Spleen (tissue), 13 donors: ENCODE measurements at places on chromosomes 7 and 10. TPM values are rescaled to one million over a fixed set of nuclear protein-coding genes. Genes with fewer than 3 reads are reported as not detected.

GRCh38 chr7:141590666-141591065, 39.5 kb downstream of the AGK start:
- no peak for DNase-seq

- no peak for DNase-seq
Measured at GRCh38 chr7:34761627-34762026, 103.6 kb downstream of the NPSR1 start.

- no peak for DNase-seq
Measured at GRCh38 chr10:77036993-77037734, 600.4 kb downstream of the KCNMA1 start.

DNA sequence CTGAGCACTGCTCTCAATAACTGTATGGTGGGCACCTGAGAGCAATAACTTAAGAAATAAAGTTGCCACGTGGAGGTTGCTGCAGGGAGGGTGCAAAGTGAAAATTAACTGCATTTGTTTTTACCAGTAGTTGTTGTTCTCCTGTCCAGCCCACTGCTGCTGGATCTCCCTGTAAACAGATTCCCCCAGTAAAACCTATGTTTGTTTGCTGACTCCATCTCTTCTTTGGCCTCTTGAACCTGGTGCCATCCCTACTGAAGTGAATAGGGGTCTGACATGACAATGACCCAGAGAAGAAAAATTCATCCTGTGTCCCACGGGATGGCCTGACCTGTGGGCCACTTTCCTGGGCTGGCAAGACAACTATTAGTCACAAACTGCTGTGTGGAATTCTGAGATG, 1.7 kb downstream of the MBL2 start:
- no peak for DNase-seq

CALHM1 gene
- not detected for total RNA-seq

OPN1SW gene
- not detected for total RNA-seq

DNA sequence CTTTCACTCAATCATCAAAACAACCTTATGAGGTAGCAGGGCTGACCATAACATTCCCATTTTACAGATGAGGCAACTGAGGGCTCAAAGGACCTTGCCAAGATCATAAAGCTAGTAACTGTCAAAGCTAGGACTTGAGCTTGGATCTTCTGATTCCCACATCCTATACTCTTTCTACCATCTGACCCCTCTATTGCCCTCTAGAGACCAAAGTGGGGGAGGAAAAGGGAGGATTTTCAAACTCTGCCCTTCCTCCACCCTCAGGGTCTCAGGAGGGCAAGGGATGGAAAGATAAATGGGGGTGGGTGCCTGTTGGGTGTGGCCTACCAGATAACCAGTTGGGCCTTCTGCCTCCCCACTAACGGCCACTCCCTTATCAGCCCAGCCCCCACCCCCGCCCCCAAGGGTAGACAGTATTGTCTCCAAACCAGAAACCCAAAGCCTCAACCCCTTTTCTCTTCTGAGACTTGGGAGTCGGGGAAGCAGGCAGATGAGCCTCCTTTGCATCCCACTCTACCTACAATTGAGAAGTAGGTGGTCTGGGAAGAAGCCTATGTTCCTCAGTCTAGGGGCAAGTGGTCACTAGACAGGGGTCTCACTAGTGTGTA, 7.9 kb downstream of the LDB1 start:
- DNase-seq = no peak

WNT8B gene
- not detected for total RNA-seq

DNA sequence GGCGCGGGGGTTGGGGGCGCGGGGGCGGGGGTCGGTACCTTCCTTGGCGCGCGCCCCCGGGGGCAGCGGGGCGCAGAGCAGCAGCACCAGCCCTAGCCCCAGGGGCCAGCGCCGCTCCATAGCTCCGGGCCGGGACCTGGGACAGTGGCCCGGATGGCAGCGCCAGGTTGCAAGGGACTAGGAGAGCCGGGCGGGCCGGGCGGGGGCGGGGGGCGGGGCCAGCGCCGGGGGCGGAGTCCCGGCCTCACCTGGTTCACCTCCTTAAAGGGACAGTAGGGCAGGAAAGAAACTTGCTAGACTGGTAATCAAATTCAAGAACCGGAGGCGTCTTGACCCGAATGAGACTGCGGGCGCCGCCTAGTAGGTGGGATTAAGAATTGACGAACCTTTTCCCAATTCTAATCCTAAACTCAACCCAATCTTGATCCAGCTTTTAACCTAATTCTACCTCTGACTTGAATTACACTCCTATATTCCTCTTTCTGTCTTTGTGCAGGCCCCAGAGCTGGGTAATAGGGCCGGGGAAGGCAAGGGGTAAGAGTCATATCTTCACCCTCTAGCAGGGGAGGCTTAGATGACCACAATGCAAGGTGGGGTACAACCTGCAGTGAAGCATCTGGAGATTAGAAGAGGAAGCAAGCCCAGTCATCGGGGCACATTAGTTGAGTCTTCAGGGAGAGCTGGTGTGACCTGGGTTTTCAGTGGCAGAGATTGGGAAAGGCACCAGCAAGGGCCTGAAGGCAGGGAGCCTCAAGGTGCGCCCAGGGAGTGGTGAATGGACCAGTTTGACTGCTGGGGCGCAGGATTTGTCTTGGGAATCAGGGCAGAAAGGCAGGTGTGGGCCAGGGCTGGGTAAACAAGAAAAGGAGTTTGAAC, at the start of gene EPHA1:
Gene EPHA1 (minus strand): TSS at position 171 of the 876 bp plus-strand sequence. CDS start 51 bp downstream, at position 120.
- DNase-seq = no peak

AKR1C8 gene
- 0.26 TPM for total RNA-seq

DNA sequence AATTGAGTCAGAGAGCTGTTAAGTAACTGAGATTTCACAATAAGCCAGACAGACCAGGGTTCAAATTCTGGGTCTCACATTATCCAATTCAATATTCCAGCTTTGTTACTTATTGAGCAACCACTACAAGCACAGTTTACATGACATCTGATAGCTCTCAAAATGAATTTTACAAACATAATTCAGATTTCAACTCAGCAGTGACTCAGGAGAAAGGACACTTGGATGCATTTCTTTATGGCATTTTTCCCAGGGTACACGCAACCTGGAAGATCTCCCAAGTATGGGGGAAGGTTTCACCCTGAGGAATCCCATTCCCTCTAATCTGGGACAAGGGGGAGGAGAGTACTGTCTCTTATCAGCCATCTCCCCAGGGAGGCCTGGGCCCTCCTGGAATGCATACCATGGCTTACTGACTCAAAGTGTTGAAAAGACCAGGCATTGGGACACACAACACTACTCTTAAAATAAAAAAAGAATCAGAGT, 102.4 kb downstream of the CFTR start:
- DNase-seq = no peak
